Lung (tissue), 17 donors: ENCODE measurements at places on chromosomes 3 and 15. TPM values are rescaled to one million over a fixed set of nuclear protein-coding genes. Genes with fewer than 3 reads are reported as not detected.

The CAND2 gene
- polyA plus RNA-seq, result 1.0 TPM

The SCAANT1 gene
- not detected for polyA plus RNA-seq

The ST8SIA2 gene
- not detected for polyA plus RNA-seq

The GATM gene
- 2.5 TPM for polyA plus RNA-seq

The LNP1 gene
- 1.1 TPM for polyA plus RNA-seq

The ISLR2 gene
- polyA plus RNA-seq, result 0.51 TPM

The PLIN1 gene
- polyA plus RNA-seq, result 0.47 TPM

The MTFMT gene
- 8.2 TPM for polyA plus RNA-seq

The IRAK2 gene
- 33.1 TPM for polyA plus RNA-seq

The TRIM71 gene
- 1.1 TPM for polyA plus RNA-seq

The GOLGA8T gene
- 0.07 TPM for polyA plus RNA-seq

The FANCD2OS gene
- not detected for polyA plus RNA-seq

The GATA2 gene
- 31.4 TPM for polyA plus RNA-seq

The NR2E3 gene
- 0.33 TPM for polyA plus RNA-seq

The TRIM42 gene
- polyA plus RNA-seq, result not detected

The GREM1 gene
- 1.8 TPM for polyA plus RNA-seq

The GCNT3 gene
- polyA plus RNA-seq, result 3.7 TPM

The PLSCR1 gene
- 38.6 TPM for polyA plus RNA-seq

The C2CD4B gene
- polyA plus RNA-seq, result 8.1 TPM

The DLG1 gene
- polyA plus RNA-seq, result 16.0 TPM

The SORD gene
- polyA plus RNA-seq, result 3.5 TPM

The POTEB3 gene
- polyA plus RNA-seq, result not detected

The CXCR6 gene
- 4.3 TPM for polyA plus RNA-seq

The ATP13A5 gene
- polyA plus RNA-seq, result 1.2 TPM

The RETNLB gene
- polyA plus RNA-seq, result not detected

The CIP2A gene
- polyA plus RNA-seq, result 1.1 TPM

The CIB2 gene
- 0.95 TPM for polyA plus RNA-seq

The ALDH1A2 gene
- polyA plus RNA-seq, result 3.7 TPM

The ALG1L2 gene
- polyA plus RNA-seq, result not detected

The THBS1 gene
- polyA plus RNA-seq, result 35.3 TPM

The CP gene
- 47.2 TPM for polyA plus RNA-seq

The MNS1 gene
- polyA plus RNA-seq, result 3.2 TPM

The PPP2R3A gene
- 1.8 TPM for polyA plus RNA-seq

The TTLL13 gene
- 0.11 TPM for polyA plus RNA-seq

The SNX22 gene
- 4.1 TPM for polyA plus RNA-seq

The CFAP100 gene
- 12.5 TPM for polyA plus RNA-seq

The PARP3 gene
- polyA plus RNA-seq, result 17.3 TPM

The TICRR gene
- 0.31 TPM for polyA plus RNA-seq

The ANKRD63 gene
- not detected for polyA plus RNA-seq

The UROC1 gene
- 0.01 TPM for polyA plus RNA-seq

The ZNF35 gene
- 5.4 TPM for polyA plus RNA-seq

The CHRM5 gene
- polyA plus RNA-seq, result not detected

The IL17RD gene
- 0.22 TPM for polyA plus RNA-seq

The RASGRP1 gene
- 0.81 TPM for polyA plus RNA-seq

The ANKRD34C gene
- polyA plus RNA-seq, result 0.01 TPM

The SAXO2 gene
- 5.9 TPM for polyA plus RNA-seq

The PLSCR4 gene
- 10.8 TPM for polyA plus RNA-seq

The SLC38A3 gene
- 0.24 TPM for polyA plus RNA-seq

The NAALADL2 gene
- 0.49 TPM for polyA plus RNA-seq
